ENCODE measurements at places on chromosomes 13 and 19.

DNA sequence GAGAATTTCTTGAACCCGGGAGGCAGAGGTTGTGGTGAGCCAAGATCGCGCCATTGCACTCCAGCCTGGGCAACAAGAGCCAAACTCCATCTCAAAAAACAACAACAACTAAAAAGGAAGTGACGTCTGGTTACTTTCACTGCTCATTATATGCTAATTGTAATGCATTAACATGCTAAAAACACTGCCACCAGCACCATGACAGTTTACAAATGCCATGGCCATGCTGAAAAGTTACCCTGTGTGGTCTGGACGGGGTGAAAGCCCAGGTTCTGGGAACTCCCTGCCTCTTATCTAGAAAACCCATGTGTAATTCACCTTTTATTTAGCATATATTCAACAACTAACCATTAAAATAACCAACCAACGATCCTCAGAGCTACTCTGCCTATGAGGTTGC is 28.1 kb downstream of the CPT1C start:
- DNase-seq, result no peak

- DNase-seq, result peak; percentile 80
These were observed at the start of gene FBXL3 for GRCh38 chr13:77026861-77027621. TSS of gene FBXL3 (minus strand) at chr13:77027159. CDS start at chr13:77021860, 5,299 bp downstream.

GRCh38 chr19:57280962-57281400 is 696 bp downstream of the ZNF460 start:
- peak; percentile 23 for DNase-seq

- no peak for DNase-seq
These were observed 13.3 kb downstream of the KCNC3 start for GRCh38 chr19:50315773-50316448.

GRCh38 chr13:37615276-37615675 is 16.7 kb upstream of the POSTN start:
- DNase-seq, result no peak

GRCh38 chr19:11130824-11131455 is 24.6 kb downstream of the SPC24 start:
- DNase-seq, result no peak

GRCh38 chr13:74316547-74316946 is 182.3 kb upstream of the KLF12 start:
- no peak for DNase-seq

Data from right renal pelvis (tissue), 4 donors.